ENCODE measurements at places on chromosomes 1 and 21.

DNA sequence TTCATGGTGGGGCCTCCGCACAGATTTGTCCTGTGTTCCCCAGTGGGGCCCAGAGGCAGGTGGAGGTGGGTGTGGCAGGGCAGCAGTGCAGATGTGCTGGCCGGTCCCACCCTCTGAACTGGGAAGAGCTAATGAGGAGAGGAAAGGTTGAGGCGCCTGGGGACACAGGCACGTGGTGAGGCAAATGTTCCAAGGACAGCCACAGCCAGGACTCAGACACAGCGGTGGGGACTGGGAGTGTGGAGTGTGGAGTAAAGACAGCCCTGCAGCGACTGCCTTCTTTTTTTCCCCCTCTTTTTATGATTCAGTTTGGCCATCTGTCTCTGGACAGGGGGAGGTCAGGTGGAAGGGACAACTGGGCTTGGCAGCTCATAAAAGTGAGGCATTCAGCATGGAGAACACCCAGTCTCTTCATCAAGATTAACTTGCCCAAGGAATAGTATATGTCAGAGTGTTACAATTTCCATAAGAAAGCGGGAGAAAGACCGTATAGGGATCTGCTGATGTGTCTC, 104.2 kb upstream of the GCLM start:
- DNase-seq, result no peak

- peak; percentile 74 for DNase-seq
These were observed 15.7 kb downstream of the ASPM start for GRCh38 chr1:197130677-197131304.

DNA sequence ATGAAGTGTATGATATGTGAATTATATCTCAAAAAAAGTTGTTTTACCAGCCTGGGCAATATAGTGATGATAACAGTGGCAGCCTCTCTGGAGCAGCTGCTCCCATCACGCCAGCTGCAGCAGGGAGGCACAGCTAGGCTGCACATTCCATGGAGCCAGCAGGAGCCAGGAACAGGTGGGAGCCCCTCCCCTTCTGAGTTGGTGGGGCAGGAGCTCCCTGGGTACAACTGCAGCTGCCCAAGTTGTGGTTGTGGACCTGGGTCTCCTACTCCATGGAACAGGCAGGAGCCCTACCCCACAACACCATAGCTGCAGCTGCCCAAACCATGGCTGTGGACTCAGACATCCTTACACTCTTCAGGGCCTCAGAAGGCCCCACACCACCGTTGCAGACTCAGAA, 21.7 kb upstream of the FNBP1L start:
- no peak for DNase-seq

DNA sequence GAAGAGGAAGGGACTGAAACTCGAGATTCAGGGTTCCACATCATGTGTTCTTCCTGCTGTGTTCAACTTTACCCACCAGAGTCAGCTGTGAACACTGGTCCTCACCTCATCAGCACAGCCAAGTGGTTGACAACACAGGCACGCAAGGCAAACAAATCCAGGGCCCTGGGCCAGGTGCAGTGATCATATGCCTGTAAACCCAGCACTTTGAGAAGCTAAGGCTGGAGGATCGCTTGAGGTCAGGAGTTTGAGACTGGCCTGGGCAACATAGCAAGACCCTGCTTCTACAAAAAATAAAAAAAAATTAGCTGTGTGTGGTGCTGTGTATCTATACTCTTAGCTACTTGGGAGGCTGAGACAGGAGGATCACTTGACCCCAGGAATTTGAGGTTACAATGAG, 8.4 kb upstream of the XKR8 start:
- DNase-seq, result no peak

DNA sequence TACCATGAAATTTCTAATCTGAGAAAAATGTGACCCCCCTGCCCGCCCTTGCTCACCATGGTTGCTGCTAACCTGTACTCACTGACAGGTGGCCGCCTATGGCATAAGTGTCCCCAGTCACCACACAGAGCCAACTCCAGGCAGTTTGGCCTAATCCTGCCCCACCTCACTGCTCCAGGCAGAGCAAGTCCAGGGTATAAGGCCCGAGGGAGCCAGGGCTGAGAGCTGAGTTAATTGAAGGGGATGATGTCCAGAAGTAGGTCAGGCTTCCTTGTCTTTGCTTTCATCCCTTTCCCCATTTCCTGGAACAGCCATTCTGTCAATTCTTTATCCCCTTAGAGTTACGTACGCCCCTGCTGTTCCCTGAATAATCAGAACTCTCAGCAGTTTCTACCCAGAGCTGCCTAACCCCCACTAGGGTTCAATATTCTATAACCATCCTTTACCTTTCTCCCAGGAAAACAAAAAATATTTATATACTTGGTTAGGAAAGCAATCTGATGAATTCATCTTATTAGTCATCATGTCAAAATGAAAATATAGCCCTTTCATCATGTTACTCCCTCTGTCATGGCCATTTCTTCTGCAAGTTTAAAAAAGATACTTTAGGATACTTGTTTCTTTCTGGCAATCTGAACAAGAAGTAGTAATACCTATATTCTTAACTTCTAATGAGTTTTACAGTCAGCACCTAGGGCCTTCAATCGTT, 29.4 kb upstream of the CD101 start:
- DNase-seq, result no peak

DNA sequence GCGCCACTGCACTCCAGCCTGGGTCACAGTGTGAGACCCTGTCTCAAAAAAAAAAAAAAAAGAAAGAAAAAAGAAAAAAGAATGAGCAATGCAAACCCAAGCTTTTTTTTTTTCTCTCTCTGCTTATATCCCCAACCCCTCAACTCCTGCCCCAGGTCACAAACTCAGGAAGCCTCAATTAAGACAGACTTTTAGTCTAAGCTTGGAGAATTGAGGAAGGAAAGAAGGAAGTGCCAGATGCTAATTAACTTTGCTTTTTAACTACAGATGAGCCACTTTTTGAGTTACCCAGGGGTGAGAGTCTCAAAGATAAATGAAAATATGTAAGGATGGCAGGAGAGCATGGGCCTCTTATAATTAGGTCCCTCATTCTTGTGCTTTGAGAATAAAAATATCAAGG, 33.3 kb downstream of the PIK3CD start:
- no peak for DNase-seq

GRCh38 chr1:42176902-42177519, 12.5 kb upstream of the GUCA2A start:
- DNase-seq, result no peak

GRCh38 chr1:2610036-2610959, 22.5 kb downstream of the MMEL1 start:
- no peak for DNase-seq

GRCh38 chr1:28915031-28915895, 894 bp downstream of the EPB41 start:
- no peak for DNase-seq

GRCh38 chr1:115768549-115768948, at the start of gene CASQ2:
TSS of gene CASQ2 (minus strand) at chr1:115768714. CDS start at chr1:115768541, 173 bp downstream.
- DNase-seq, result no peak

DNA sequence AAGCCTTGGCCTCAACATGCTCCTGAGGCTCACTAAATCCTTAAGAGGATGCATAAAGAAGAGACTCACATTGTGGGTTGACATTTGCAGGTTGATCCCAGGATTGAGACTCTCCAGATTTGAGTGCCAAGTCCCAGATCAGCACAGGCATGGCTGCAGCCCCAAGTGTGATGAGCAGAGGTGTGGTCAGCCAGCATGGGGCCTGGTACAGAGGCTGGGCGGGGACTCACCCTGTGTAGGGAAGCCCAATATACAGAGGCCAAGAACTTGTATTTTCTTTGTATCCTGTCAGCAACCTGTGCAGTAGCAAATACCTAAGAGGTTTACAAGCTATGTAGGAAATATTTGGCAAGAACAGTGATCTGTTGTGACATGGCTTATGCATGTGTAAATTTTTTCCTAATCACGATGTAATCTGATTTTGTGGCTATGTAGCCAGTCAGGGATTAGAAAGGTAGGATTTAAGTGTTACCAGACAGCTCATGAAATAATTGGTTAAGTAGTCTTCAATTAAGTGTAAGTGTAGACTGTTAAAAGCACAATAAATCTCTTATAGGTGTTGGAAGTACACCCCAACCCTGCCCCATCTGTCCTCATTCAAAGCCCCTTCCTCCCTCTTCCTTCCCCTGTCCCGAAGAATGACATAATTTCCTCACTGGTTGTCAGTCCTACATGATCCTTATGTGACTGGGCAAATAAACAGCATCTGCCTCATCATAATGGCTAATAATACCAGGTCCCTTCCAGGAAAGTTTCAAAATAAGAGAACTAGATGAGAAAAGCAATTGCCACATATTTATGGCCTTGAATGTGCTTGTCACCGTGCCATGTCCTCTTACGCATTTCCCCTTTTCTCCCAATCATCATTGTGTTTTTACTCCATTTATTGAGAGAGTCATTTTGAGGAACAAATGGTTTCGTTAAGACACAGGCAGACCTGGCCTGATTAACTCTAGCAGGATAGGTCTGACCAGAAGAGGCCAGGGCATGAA, 120.9 kb downstream of the HLX start:
- DNase-seq, result peak; percentile 95

DNA sequence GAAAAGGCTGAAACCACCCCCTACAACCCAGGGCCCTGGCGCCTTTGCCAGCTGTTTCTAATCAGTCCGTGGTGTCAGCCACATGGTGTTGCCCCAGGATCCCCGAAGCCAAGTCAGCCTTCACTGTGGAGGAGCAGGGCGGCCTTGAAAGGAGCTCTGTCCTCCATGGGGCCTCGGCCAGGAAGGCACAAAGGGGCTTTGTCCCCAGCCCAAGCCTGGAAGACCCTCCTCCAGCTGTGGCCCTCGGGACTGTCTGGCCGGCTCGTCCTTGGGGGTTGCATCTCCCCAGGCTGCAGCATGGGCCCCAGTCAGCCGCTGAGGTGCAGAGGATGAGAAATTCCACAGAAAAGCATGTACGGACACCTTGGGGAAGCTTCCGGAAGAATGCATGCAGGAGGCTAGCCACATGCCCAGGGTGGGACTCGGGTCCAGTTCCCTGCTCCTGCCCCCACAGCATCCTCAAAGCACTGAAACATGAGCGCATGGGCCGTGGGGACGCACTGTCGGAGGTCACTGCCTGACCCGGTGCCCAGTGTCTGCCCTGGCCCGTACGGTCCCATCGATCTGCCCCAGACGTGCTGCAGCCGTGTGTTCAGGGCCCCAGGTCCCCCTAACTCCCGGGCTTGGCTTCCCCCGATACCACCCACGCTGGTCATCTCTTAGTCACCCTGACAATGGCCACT, 38.6 kb upstream of the POFUT2 start:
- no peak for DNase-seq

DNA sequence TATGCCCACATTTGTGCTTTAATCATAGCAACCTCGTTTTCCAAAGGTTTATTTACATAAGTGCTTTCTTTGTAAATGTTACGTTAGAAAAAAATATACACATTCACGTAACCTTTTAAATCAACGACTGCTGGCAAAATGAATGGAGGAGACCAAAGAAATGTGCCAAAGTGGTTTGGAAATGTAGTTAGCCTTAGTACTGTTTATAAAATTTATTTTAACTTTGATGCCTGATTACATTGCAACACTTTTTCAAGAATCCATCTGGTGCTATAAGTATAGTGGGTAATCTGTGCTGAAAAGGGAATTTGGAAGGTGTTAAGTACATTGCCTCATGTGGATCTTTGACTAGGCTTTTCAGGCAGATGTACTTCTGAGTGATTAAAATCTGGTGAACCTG, 108.9 kb downstream of the IFI44 start:
- no peak for DNase-seq

DNA sequence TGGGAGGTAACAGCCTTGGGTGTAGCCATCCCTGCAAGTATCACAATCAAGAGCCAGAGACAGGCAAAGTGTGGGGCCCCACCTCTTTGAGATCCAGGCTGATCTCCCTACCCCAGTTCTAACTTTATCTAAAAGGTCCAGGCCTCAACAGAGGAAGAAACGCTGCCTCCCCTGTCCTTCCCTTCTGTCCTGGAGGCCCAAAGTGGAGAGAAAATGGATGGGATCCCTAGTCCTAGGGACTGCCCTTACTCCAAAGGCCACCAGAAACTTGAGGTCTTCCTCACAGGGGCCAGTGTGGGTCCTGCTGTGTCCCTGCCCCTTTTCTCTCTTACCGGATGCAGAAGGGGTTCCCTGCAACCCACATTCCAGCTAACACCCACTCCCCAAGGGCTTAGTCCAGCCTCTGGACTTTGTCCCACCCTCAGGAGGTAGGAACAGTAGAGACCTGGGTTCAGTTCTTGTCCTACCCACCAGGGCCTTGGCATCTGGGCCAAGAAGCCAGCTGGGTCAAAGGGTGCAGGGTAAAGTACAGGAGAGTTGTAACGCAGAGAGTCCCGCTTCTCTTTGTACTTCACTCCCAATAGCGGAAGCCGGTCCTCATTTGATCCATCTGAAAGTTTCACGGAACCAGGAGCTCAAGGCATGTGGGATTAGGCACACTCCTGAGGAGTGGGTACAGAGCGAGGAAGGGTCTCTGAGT, 1.9 kb downstream of the HDGF start:
- no peak for DNase-seq

DNA sequence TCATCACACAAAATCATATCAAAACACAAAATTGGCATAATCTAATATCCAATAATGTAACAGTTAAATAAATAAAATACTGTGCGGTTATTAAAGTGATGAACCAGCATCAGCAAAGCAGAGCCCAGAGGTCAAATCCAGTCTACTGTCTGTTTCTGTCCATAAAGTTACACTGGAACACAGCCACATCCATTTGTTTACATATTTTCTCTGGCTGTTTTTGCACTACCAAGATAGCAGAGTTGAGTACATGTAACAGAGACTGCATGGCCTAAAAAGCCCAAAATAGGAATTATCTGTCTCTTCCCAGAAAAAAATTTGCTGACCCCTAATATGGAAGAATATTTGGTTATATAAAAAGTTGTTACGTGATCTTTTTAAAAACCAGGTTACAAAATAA, 242.2 kb upstream of the DMRTA2 start:
- DNase-seq, result no peak

DNA sequence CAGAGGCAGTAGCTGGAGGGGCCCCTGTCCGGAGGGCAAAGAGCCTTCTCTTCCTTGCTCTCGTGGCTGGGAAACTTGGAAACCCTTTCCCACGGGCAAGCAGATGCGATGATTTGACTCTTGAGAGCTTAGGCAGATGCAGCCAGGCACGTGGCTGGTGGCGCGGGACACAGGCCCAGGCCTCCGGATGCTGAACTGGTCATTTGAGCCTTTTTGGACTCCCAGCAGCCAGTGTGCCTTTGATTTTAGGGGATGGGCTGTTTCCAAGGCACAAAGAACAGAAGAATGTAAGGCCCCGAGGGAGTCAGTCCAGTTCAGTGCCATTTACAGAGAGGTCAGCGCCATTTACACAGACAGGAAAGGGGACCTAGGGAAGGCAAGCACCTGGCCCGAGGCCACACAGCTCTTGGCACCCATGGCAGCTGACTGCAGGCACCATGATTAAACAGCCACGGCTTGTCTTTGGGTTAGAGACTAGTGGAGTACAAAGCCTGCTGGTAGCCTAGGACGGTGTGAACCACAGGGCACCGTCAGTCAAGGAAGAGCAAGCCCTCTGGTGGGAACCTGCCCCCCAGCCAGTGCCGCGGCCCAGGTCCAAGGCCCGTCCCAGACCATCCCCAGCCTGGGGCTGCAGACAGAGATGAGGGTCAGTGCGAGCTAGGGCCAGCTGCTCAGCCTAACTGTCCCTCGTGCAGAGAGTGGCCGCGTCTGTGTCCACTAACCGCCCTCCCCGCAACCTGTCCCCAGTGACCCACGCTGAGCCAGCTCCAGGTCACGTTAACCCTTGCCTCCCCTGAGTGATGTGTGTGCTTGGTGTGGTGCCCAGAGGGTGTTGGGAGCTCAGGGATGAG, 20.4 kb upstream of the CCDC27 start:
- no peak for DNase-seq

GRCh38 chr1:93607814-93608186, 73.8 kb downstream of the BCAR3 start:
- DNase-seq, result no peak
